ENCODE measurements at places on chromosomes 5 and 9.

DNA sequence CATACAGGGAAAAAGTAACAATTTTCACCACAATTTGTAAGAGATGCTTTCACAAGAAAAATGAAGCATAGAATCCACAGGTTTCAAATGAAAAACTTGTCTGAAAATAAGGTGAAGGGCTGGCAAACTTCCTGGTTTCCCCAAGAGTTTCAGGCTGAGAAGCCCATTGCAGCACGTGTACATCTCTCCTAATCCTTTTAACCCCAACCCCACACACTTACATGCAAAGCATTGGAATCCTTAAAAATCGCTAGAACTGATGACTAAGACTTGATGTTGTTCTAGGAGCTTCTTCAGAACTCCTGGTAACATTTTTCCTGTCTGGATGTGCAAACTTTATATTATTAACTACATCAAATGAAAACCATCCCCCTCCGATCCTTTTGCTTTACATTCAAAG lies 317.8 kb upstream of the RGMB start:
- DNase-seq: no peak

- no peak for DNase-seq
Observed at GRCh38 chr5:2381070-2381469, 370.4 kb downstream of the IRX2 start.

- no peak for DNase-seq
Observed at GRCh38 chr5:537621-538071, 13.4 kb upstream of the SLC9A3 start.

GRCh38 chr5:126552614-126553013 lies 42.4 kb downstream of the ALDH7A1 start:
- DNase-seq: no peak

Data from stimulated activated CD8-positive, alpha-beta memory T cell treated with anti-CD3 and anti-CD28 coated beads, Interleukin-15, amount 100 ng/mL, for 4 hours (primary cell).